ENCODE measurements at places on chromosomes 16 and 17. TPM values are rescaled to one million over a fixed set of nuclear protein-coding genes. Genes with fewer than 3 reads are reported as not detected.

Gene ABHD15
- total RNA-seq = 21.2 TPM

Gene MT4
- total RNA-seq = not detected

Gene PDIA2
- 0.59 TPM for total RNA-seq

Gene PLA2G10
- total RNA-seq = not detected

Gene TP53TG3
- not detected for total RNA-seq

Gene OR3A2
- not detected for total RNA-seq

Gene HIGD1B
- not detected for total RNA-seq

Gene TP53TG3D
- total RNA-seq = 0.94 TPM

Gene TLCD3B
- not detected for total RNA-seq

Gene VAT1
- total RNA-seq = 231 TPM

Gene CCL7
- not detected for total RNA-seq

Gene ZP2
- not detected for total RNA-seq

Gene KRTAP4-6
- total RNA-seq = not detected

Gene EZH1
- 14.5 TPM for total RNA-seq

Gene APRT
- 424 TPM for total RNA-seq

Gene TMC7
- 9.9 TPM for total RNA-seq

Gene ASPA
- not detected for total RNA-seq

Gene CDRT15L2
- total RNA-seq = not detected

Gene ATP2A1
- 1.3 TPM for total RNA-seq

Gene TPSD1
- total RNA-seq = not detected

Gene CD68
- total RNA-seq = 40.6 TPM

Gene GPRC5C
- total RNA-seq = 63.8 TPM

Gene PERCC1
- not detected for total RNA-seq

Gene SEC14L1
- total RNA-seq = 37.0 TPM

Gene TPSAB1
- not detected for total RNA-seq

Gene SLC35G6
- not detected for total RNA-seq

Gene MYH13
- total RNA-seq = not detected

Gene CACNG4
- total RNA-seq = 11.0 TPM

Gene IST1
- 165 TPM for total RNA-seq

Gene MYL11
- total RNA-seq = not detected

Gene ITGAX
- 0.89 TPM for total RNA-seq

Gene PYDC1
- not detected for total RNA-seq

Gene RGS11
- total RNA-seq = 4.4 TPM

Gene GSG1L2
- total RNA-seq = not detected

Gene SLC47A1
- 21.0 TPM for total RNA-seq

Gene CDYL2
- total RNA-seq = 0.54 TPM

Gene RNF166
- total RNA-seq = 14.1 TPM

Gene CCL3
- total RNA-seq = not detected

Gene SLC39A11
- 17.3 TPM for total RNA-seq

Gene TSPOAP1
- total RNA-seq = not detected

Gene ACSM2A
- not detected for total RNA-seq

Gene OTOP2
- not detected for total RNA-seq

Gene ITGB3
- 5.1 TPM for total RNA-seq

Gene LMF1
- total RNA-seq = 8.8 TPM

Gene SMIM36
- total RNA-seq = not detected

Gene FGF11
- total RNA-seq = 1.0 TPM

Gene KCNJ18
- not detected for total RNA-seq

Gene SULT1A4
- 24.2 TPM for total RNA-seq

Gene NPIPA5
- total RNA-seq = 5.4 TPM

Gene RABEP2
- total RNA-seq = 7.8 TPM

Gene C16orf89
- total RNA-seq = not detected

Gene NAGS
- 1.1 TPM for total RNA-seq

Gene NUDT7
- 7.9 TPM for total RNA-seq

Gene TAT
- not detected for total RNA-seq

Gene ENPP7
- total RNA-seq = not detected

Gene CCDC154
- 0.34 TPM for total RNA-seq

Gene HCFC1R1
- total RNA-seq = 176 TPM

Gene ALG1
- total RNA-seq = 35.6 TPM

Gene KRT34
- total RNA-seq = 0.20 TPM

Measured in A549 treated with ZK216348 at 1 μM for 4 hours (cell line).